ENCODE measurements at places on chromosomes 6 and 20.
A peak's percentile ranks its signal among the peaks of the same experiment; 100 is the strongest.

GRCh38 chr6:134341999-134342567, 24.2 kb upstream of the SGK1 start:
- no peak for DNase-seq

DNA sequence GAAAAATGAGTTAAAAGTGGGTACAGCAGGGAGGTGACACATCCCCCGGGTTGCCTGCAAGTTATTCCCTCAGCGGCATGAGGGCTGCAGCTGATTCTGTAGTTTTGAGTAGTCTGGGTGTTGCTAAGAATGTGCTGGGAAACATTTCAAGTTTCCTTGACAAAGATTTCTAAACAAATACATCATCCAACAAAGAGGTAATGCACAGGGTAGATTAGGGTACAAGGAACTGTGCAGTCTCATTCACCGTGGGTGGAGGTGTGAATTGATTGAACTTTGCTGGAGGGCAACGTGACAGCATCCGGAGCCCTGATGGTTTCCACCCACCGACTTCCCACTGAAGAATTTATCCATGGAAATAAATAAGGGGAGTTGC, 21.8 kb downstream of the CASS4 start:
- DNase-seq: no peak

DNA sequence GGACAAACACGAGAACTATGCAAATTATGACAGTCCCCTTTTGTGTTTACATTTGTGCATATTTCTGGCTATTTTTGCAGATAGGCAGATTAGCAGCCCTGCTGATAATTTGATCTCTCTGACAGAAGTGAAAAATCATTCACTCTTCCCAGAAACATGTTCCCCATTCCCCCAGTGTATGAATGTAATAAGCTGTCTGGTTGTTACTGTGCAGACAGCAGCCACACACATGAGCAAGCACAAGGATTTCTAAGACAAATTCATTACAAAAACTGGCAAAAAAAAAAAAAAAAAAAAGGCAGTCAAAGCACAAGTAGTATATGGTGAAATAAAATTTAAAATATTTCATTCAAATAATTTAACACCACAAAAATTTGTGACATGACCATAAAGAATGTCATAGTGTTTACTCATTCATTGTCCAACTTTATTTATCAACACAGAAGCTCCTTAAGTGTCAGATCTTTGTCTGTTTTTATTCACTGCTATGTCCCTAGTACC, 95.5 kb upstream of the VGLL2 start:
- DNase-seq: no peak

DNA sequence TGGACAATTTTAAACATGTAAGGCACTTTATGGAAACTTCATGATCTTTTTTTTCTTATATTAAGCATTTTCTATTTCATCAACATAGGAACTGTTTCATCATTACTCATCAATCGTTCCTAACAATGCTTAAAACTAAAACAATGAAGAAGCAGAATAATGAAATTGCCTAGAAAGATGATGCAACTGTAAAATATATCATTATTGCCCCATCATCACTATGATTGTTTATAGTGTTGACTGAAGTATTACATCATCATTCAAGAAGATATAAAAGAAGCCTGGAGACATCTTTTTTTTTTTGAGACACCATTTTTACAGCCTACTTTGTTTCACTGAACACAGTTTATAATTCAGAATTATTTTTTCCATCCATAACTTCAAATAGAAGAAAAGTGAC, 147.2 kb downstream of the TRDN start:
- no peak for DNase-seq

GRCh38 chr6:137488150-137489045, 5.8 kb downstream of the OLIG3 start:
- DNase-seq: no peak

- no peak for DNase-seq
These were observed 132.9 kb downstream of the PXDC1 start for GRCh38 chr6:3618642-3619041.

GRCh38 chr6:135586844-135587243, 89.3 kb upstream of the AHI1 start:
- DNase-seq: peak; percentile 53

DNA sequence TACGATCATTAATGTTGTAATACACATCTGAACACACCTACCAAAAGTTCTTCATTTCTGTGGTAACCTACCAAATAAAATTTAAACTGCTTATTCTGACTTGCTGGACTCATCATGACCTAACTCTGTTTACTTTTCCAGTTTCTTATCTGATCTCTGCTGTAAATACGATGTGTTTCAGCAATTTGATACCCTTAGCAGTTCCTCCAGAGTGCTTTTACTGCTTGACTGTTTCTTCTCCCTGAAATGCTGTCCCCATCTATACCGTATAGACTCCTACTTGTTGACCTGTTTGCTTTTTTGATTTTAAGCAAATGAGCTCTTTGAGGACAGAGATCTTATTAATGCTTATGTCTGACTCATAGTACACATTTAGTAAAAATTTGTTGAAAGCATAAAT, 119.5 kb downstream of the SCAF8 start:
- no peak for DNase-seq

GRCh38 chr6:36154286-36154685, 24.0 kb downstream of the MAPK13 start:
- peak; percentile 7 for DNase-seq

DNA sequence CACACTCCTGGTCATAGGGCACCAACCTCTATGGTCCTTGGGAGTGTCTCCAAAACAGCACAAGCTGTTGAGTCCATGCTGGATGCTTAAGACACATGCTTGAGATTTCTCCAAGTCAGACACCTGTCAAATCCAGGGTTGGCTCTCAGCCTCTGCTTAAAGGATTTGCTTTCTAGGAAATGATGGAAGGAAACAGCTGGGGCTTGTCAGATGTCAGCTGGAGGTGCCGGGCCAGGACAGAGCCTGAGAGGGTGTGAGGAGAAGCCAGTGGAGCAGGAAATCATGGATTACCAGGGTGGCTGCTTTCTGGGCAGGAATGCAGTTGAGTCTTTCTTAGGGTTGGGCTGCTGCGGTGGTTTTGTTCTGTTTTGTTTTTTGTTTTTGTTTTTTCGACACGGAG, 83.0 kb upstream of the FAM184A start:
- DNase-seq: no peak

DNA sequence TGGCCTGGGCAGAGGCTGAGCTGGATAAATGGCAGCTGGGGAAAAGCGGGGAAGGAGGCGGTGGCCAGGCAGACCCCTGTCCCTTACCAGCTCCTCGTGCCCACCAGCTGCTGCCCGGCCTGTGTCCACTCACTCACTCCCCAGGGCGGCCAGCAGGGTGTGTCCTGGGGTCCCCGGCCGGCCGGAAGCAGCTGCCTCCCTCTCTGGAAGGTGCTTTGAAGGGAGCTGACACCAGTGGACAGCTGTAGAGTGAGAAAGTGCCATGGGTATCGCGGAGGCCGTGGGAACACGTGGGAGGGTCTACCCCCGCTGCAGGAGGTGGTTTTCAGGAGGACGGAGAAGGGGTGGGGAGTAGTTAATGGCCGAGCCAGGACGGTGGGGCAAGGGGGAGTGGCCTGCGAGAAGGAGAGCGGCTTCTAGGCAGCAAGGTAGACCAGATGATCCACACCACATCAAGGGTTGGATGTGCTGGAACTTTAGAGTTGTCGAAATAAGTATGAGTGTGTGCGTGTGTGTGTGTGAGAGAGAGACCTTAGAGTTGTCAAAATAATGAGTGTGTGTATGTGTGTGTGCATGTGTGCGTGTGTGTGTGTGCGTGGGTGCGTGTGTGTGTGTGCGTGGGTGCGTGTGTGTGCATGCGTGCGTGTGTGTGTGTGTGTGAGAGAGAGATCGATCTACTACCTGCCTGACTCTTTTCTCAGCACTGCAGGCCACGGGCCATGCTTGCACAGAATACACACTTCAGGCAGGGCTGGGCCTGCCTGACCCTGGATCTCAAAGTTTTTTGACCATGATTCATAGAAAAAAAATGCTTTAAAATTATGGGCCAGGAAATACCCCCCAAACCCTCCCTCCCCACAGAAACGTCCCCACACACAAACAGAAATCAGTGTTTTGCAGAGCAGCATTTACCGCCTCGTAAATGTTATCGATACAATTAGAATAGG, 43.9 kb downstream of the CDH4 start:
- DNase-seq: no peak

DNA sequence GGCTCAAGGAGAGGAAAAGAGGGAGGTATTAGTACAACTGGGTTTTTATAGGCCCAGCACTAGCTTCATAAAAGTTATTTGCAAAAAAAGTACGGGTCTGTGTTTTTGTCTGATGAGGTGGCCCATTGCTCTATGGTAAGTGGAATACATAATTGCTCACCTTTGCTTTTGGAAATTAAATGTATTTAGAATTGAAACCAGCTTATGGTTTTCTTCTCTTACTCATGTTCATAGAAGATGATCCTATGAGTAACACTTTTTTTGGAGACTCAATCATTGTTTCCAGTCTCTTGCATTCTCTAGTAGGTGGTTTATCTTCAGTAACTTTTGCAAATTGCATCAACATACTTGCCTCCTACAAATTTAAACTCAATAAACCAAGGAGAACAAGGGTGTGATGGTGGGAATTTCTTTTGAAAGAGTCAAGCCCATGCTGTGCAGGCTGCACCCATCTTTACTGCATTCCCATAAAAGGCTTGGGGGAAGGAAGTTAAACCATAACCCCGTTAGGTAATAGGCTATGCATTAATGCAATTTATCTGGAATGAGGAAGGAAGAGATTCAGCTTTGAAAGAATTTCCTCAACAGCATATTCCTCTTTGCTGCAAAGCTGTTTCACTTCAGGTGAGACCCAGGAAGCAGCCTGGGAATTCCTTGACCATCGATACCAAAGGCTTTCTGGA, 48.5 kb upstream of the EDN1 start:
- DNase-seq: no peak

DNA sequence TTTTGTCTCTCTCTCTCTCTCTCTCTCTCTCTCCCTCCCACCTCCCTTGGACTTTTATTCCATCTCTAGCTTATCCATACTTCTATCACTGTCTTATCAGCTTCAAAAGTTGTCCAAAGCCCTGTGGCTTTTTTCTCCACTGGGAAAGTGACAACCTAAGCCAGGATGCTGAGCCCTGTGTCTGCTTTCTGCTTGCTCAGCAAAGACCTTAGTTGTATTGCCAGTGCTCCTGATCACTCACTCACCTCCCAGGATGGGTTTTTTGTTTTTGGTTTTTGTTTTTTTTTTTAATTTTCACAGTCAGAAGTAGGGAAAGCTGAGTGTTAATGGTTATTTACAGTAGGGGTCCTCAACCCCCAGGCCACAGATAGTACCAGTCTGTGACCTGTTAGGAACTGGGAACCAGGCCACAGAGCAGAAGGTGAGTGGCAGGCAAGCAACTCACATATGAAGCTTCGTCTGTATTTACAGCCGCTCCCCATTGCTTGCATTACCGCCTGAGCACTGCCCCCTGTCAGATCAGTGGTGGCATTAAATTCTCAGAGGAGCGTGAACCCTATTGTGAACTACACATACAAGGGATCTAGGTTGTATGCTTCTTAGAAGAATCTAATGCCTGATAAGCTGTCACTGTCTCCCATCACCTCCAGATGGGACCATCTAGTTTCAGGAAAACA, 125.0 kb upstream of the ID4 start:
- DNase-seq: no peak

DNA sequence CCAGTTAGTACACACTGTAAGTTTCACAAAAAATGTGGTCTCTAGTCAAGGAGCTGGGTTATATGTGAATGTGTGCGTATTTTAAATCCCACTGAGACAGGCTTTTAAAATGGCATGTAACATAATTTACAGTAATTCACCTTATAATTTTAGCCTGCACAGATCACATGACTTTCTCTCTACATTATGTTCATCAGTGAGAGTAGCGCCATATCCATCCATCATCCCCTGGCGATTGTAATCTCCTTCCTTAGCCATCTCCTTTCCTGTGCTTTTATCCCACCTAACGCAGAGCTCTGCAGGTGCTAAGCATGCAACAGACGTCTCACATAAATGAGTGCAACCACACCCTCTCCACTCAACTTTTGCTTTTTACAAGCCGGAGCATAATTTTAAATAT, 210.8 kb downstream of the TBC1D7 start:
- no peak for DNase-seq

DNA sequence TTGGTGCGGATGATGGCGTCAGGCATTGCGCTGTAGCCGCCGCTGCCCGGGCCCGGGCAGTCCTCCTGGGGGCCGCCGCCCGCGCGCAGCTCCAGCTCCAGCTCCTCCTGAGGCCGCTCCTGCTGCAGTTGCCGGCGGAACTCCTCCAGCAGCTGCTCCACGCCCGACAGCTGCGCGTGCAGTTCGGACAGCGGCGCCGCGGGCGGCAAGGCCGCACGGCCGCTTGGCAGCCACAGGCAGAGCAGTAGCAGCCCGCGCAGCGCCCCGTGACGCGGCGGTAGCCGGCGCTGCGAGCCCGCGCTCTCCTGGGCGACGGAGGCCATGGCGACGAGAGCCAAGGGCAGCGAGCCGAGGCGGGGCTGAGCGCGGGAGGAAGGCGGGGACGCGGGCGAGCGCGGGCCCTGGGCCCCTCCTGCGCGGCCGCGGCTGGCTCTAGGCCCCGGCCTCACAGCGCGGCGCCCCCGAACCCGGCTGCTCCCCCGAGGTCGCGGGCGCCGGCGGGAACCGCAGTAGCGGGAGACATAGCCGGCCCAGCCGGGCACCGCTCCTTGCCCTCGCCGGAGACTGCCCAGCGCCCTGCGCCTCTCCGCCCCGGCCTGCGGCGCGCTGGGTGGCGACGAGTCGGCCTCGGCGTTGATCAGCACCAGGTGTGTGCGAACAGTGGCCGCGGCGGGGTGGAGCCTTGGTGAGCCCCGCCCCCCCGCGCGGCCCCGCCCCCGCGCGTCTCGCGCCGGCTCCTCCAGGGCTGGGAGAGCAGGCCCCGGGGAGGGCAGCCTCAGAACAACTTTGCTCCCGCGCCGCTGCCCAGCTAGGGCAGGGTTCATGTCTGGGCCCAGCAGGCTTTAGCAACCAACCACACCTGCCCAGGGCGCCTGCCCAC, at the start of gene LRP11:
LRP11 (minus strand) TSS at position 662 of the 880 bp plus-strand sequence; CDS start at position 323, 339 bp downstream.
- peak; percentile 83 for DNase-seq

- no peak for DNase-seq
These were observed 76.1 kb downstream of the SLC22A3 start for GRCh38 chr6:160424256-160424655.

DNA sequence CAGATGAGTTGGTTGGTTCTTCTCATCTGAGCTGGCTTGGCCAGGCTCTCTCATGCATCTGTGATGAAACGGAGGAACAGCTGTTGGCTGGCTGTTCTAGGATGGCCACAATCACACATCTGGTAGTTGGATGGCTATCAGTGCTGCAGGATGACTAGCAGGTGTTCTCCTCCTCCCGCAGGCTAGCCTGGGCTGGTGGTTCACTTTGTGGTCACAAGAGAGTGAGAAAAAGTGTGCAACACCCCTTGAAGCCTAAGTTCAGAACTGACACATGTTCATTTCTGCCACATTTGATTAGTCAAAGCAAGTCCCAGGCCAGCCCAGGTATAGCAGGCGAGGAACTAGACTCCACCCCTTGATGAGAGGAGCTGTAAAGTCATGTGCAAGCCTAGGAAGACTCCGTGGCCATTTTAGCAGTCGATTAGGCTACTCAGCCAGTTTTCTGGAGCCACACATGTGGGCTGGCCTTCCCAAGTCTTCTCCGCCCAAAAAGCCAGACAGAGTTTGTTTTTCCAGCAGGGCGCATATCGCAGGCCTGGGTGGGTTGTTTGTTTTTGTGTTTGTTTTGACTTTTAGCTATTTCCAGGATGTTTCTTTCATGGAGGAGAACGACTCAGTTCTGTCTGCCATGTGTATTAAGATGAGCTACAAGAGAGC, 120.8 kb downstream of the ISM1 start:
- no peak for DNase-seq

GRCh38 chr6:115945306-115945705, 115.4 kb downstream of the FRK start:
- DNase-seq: no peak

GRCh38 chr6:79810871-79811270, 136.5 kb downstream of the ELOVL4 start:
- no peak for DNase-seq

- DNase-seq: no peak
These were observed 229.5 kb downstream of the ERMARD start for GRCh38 chr6:169980826-169981450.

Data from activated CD8-positive, alpha-beta T cell treated with anti-CD3 and anti-CD28 coated beads, Interleukin-2, amount 10 ng/mL, durations not matched to agents 7 days and 5 days (primary cell).